ENCODE measurements at places on chromosomes 11 and 22.

- DNase-seq = no peak
Measured at GRCh38 chr22:39664485-39665200, 94.1 kb downstream of the CACNA1I start.

- no peak for DNase-seq
Measured at GRCh38 chr11:111652184-111652583, 49.9 kb downstream of the SIK2 start.

DNA sequence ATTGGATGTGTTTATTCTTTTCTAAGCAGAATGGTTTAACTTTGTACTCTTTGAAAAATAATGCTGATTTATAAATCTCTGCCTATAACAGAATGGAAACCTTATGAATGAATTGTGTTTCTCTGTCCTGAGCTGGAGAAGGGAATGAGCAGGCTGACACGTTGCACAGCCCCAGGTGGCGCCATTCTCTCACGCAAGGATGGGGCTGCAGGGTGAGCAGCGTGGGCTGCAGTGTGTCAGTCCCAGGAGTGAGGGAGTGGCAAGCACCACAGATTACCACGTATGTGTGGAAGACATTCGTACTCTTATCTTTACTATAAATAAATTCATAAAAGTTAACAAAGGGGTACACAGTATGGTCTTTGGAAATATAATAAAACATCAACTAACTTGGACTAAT, 33.4 kb downstream of the FDX1 start:
- peak; percentile 28 for DNase-seq

GRCh38 chr11:68481579-68482240, 21.2 kb downstream of the PPP6R3 start:
- no peak for DNase-seq

DNA sequence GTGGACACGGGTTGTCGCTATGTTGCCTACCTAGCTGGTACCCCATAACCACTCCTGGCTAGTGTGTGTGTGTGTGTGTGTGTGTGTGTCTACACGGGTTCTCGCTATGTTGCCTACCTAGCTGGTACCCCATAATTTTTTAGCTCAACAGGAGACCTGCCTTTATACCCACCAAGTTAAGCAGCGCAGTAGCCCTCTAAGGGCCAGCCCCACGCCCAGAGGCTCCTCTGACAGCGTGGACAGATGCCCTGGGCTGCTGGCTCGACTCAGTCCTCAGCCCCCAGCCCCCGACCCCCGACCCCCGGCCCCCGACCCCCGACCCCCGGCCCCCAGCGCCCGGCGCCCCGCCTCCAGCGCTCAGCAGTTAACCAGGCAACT, 351 bp upstream of the AKIP1 start:
- DNase-seq = no peak

GRCh38 chr11:45354976-45355705, 69.0 kb upstream of the SYT13 start:
- DNase-seq = peak; percentile 89

- no peak for DNase-seq
Measured at GRCh38 chr11:7587712-7588111, 73.9 kb downstream of the PPFIBP2 start.

- DNase-seq = no peak
Measured at GRCh38 chr11:129955282-129955681, 47.4 kb downstream of the PRDM10 start.

GRCh38 chr11:121535129-121535796, 82.5 kb upstream of the SORL1-AS1 start:
- DNase-seq = no peak

- DNase-seq = no peak
Measured at GRCh38 chr11:121374286-121374985, 77.7 kb upstream of the SORL1 start.

- no peak for DNase-seq
Measured at GRCh38 chr22:46290843-46291785, 5.6 kb upstream of the GTSE1 start.

GRCh38 chr22:47071807-47072641, 309.6 kb downstream of the TBC1D22A start:
- no peak for DNase-seq

- no peak for DNase-seq
Measured at GRCh38 chr22:49726022-49726681, 101.5 kb downstream of the BRD1 start.

GRCh38 chr11:120134106-120134930, 3.6 kb downstream of the TRIM29 start:
- DNase-seq = no peak

DNA sequence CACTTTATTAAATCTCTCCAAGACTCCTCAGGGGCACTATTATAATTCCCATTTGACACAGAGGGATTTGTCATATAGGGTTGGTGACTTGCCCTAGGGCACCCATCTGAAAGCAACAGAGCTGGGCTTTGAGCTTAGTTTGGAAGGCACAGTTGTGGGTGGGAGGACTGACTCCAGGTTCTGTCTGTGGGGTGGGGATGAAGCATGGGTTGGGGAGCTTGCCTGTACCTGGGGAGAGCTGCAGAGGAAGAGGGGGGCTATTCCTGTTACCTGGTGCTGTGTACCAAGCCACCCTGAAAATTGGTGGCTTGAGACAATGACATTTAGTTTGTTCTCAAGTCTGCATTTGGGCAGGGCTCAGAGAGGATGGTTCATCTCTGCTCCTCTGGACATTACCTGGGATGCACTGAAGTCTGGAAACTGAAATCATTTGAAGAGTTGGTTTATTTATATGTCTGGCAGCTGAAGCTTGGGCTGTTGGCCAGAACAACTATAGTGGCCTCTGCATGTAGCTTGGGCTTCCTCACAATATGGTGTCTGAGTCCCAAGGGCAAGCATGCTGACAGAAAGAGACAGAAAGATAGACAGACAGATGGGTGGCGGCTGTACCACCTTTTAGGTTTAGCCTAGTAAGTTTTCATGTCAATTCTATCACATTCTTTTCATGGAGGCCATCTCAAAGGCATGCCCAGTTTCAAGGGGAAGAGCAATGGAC, 44.9 kb downstream of the LRRC32 start:
- DNase-seq = peak; percentile 9

GRCh38 chr11:124536520-124536919, 6.9 kb downstream of the OR8B12 start:
- DNase-seq = no peak

- no peak for DNase-seq
Measured at GRCh38 chr11:31355131-31355530, 14.4 kb downstream of the DCDC1 start.

DNA sequence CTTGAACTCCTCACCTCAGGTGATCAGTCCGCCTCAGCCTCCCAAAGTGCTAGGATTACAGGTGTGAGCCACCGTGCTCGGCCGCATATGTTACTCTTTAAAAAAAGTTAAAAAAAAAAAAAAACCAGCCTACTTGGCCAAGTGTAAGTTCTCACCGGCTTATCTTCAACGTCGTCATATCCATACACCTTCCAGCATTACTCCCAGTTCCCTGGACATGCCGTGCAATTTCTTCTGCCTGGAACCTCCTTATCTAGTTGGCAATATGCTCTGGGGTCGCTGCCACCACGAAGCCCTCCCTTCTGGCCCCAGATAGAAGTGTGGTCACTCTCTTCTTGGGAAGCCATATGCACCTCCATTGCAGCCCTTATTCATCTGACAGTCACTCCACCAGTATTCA, 36.3 kb upstream of the CBX7 start:
- DNase-seq = no peak

GRCh38 chr11:10091314-10092045, 202.5 kb downstream of the SBF2 start:
- DNase-seq = no peak

Data from activated CD4-positive, alpha-beta memory T cell treated with anti-CD3 and anti-CD28 coated beads, Interleukin-2, amount 10 ng/mL, durations not matched to agents 7 days and 5 days (primary cell).